HCT116 (cell line): ENCODE measurements at places on chromosomes 1 and 21. TPM values are rescaled to one million over a fixed set of nuclear protein-coding genes. Genes with fewer than 3 reads are reported as not detected.
A peak's percentile ranks its signal among the peaks of the same experiment; 100 is the strongest.

- H3K27ac ChIP-seq, result no peak overlapping the region
- peak overlapping the region; percentile 55 for H3K4me3 ChIP-seq
- H3K27me3 ChIP-seq, result no peaks in the 10 kb centered on the region
- H3K4me1 ChIP-seq, result peaks cover 46% of the 10 kb centered on the region
Measured at GRCh38 chr1:6246497-6247467, 2.8 kb downstream of the HES3 start.

DNA sequence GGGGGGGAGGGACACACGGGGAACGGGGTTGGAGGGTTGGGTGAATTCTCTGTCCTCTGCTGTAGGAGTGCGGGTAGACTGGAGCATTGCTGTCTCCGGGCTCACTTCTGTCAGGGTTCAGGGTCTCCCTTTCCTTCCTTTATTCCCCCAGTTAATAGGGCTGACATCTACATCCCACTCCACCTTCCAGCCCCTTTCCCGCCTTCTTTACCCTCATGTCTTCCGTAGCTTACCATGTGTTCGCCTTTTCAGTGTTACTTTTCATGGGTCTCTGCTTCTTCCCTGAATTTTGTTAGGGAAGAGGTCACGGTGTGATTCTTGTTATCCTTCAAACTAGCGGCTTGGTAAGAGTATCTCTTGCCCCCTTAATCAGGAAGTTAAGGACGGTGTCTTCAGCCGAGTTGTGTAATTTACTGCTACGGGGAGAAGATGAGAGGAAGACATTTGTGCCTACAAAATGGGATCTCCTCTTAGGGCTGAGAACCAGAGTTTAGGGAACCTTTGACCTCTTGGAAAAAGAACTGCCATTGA, 917 bp downstream of the RAP1A start:
- no peak overlapping the region for H3K27ac ChIP-seq
- H3K27me3 ChIP-seq, result no peaks in the 10 kb centered on the region
- DNase-seq, result no peak
- H3K4me1 ChIP-seq, result peaks cover 17% of the 10 kb centered on the region
- peak overlapping the region; percentile 80 for H3K4me3 ChIP-seq

DNA sequence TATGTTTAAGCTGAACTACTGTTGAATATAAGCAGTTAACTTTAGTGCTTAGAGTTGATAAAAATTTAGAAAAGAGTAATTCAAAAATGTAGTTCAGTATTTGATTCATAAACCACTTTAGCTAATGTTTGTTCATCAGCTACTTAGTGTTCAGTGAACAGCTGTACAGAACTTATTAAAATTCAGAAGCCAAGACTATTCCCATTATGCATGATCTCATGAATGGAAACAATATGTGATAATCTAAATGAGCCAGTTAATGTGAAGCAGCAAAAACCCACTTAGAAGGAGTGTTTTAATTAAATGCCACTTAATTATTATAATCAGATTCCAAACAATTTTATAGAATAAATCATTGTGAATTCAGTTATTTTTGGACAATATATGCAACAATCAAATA, 92.9 kb upstream of the NEGR1 start:
- H3K27me3 ChIP-seq, result no peaks in the 10 kb centered on the region
- no peak overlapping the region for H3K4me3 ChIP-seq
- no peaks in the 10 kb centered on the region for H3K4me1 ChIP-seq
- no peak for DNase-seq
- H3K36me3 ChIP-seq, result no peaks in the 10 kb centered on the region
- no peak overlapping the region for H3K27ac ChIP-seq

- H3K36me3 ChIP-seq, result no peaks in the 10 kb centered on the region
- no peak overlapping the region for H3K4me3 ChIP-seq
- no peak overlapping the region for H3K27ac ChIP-seq
- H3K27me3 ChIP-seq, result peaks cover 8% of the 10 kb centered on the region
Measured at GRCh38 chr1:224735159-224735558, 119.0 kb downstream of the CNIH3 start.

DNA sequence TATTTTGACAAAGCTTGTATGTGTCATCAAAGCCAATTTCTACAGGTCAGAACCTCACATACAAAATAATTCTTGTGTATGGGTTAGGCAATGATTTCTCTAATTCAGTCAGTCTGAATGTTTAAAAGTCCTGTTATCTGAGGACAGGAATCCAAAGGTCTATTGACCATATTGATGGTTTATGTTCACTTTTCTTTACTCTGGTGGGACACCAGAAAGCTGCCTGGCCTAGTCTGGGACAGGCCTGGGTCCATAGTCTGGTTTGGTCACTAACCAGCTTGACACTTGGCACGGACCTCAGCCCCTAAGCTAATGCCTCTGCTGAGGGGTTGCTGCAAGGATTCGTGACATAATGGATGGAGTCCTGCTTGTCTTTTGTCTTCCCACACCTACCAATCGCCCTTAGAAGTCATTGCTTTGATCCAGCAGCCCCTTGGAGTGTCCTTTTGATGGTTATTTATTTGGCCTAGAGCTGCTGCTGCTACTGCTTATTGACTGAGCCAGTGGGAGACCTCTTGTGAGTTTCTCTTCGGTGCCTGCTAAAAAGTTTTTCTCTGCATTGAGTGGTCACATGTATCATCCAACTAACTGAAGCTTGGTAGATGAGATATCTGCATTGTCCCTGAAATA, 15.7 kb downstream of the IFNAR2 start:
- H3K36me3 ChIP-seq, result peaks cover 32% of the 10 kb centered on the region
- no peak overlapping the region for H3K4me3 ChIP-seq
- H3K27me3 ChIP-seq, result no peaks in the 10 kb centered on the region
- H3K4me1 ChIP-seq, result no peaks in the 10 kb centered on the region
- no peak overlapping the region for H3K27ac ChIP-seq

- H3K36me3 ChIP-seq, result no peaks in the 10 kb centered on the region
- DNase-seq, result no peak
- H3K4me1 ChIP-seq, result no peaks in the 10 kb centered on the region
- no peak overlapping the region for H3K27ac ChIP-seq
Measured at GRCh38 chr21:24115141-24115540, 1492.1 kb downstream of the MRPL39 start.

- H3K4me1 ChIP-seq, result no peaks in the 10 kb centered on the region
- H3K27ac ChIP-seq, result no peak overlapping the region
- DNase-seq, result no peak
Measured at GRCh38 chr21:31921079-31921478, 48.3 kb downstream of the HUNK start.

GRCh38 chr1:33190701-33191100, 8.9 kb upstream of the TRIM62 start:
- H3K4me1 ChIP-seq, result no peaks in the 10 kb centered on the region
- H3K4me3 ChIP-seq, result no peak overlapping the region
- H3K27ac ChIP-seq, result no peak overlapping the region
- no peaks in the 10 kb centered on the region for H3K36me3 ChIP-seq

GRCh38 chr1:117821382-117821755, 108.1 kb downstream of the GDAP2 start:
- DNase-seq, result no peak
- H3K4me3 ChIP-seq, result no peak overlapping the region
- no peaks in the 10 kb centered on the region for H3K36me3 ChIP-seq
- H3K27me3 ChIP-seq, result no peaks in the 10 kb centered on the region
- H3K27ac ChIP-seq, result no peak overlapping the region

- no peak overlapping the region for H3K27ac ChIP-seq
- H3K4me1 ChIP-seq, result peaks cover 2% of the 10 kb centered on the region; the same call in 1 of the 2 replicates
- no peak overlapping the region for H3K4me3 ChIP-seq
- H3K36me3 ChIP-seq, result no peaks in the 10 kb centered on the region
Measured at GRCh38 chr1:110136911-110137310, 13.4 kb upstream of the SLC6A17 start.

GRCh38 chr1:225972344-225973152, 26.6 kb downstream of the SDE2 start:
- DNase-seq, result no peak
- H3K27ac ChIP-seq, result no peak overlapping the region
- peaks cover 15% of the 10 kb centered on the region for H3K4me1 ChIP-seq
- no peaks in the 10 kb centered on the region for H3K27me3 ChIP-seq
- no peak overlapping the region for H3K4me3 ChIP-seq

- H3K36me3 ChIP-seq, result no peaks in the 10 kb centered on the region
- no peaks in the 10 kb centered on the region for H3K27me3 ChIP-seq
- no peak for DNase-seq
- H3K27ac ChIP-seq, result no peak overlapping the region
Measured at GRCh38 chr21:17711896-17712295, 99.2 kb upstream of the BTG3 start.

GRCh38 chr1:150479370-150479769, 7.8 kb upstream of the TARS2 start:
- H3K36me3 ChIP-seq, result no peaks in the 10 kb centered on the region
- no peak overlapping the region for H3K4me3 ChIP-seq
- 0 out of 2 replicates have a peak, but pooled peaks cover 2% of the 10 kb centered on the region for H3K27me3 ChIP-seq
- DNase-seq, result no peak
- H3K4me1 ChIP-seq, result no peaks in the 10 kb centered on the region

- H3K36me3 ChIP-seq, result no peaks in the 10 kb centered on the region
- H3K27me3 ChIP-seq, result no peaks in the 10 kb centered on the region
- no peak for DNase-seq
- H3K4me3 ChIP-seq, result no peak overlapping the region
- H3K4me1 ChIP-seq, result peaks cover 10% of the 10 kb centered on the region
- H3K27ac ChIP-seq, result no peak overlapping the region
Measured at GRCh38 chr1:24179251-24179840, 7.7 kb downstream of the IFNLR1 start.

DNA sequence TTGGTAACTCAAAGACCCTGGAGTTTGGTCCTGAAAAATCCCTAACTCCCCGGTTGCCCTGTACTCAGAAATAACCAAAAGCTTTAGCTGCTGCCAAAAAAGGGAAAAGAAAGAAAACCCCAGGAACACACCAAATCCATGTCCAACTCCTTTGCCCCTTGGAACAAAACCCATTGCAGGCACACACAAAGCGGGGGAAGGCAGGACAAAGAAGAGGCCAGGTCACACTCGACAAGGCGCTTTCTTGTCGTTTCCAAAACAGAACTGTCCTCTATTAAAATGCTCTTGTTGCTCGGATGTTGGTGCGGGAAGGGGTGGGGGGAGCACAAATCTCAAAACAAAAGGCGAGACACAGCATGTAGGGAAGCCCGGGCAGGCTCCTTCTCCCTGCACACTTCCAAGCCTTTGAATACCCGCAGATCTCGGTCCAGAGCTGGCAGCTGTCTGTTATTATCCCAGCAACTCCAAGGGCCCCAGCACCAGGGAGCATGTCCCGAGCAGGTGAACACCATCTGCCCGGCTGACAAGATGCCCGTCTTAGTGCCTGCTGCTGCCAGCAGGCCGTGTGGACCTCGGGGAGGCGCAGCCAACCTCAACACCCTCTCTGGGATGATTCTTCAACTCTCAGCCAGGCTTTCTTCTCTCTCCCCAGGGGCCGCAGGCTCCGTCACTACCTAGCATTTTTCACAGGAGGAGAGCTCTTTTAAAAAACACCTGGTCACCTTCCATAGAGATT, 96.4 kb downstream of the SSBP3 start:
- no peak overlapping the region for H3K4me3 ChIP-seq
- no peaks in the 10 kb centered on the region for H3K27me3 ChIP-seq
- H3K27ac ChIP-seq, result no peak overlapping the region
- H3K36me3 ChIP-seq, result no peaks in the 10 kb centered on the region
- DNase-seq, result no peak
- peaks cover 9% of the 10 kb centered on the region for H3K4me1 ChIP-seq

The LCE1B gene
- total RNA-seq, result not detected

The S100A8 gene
- total RNA-seq, result 1.4 TPM

The CCDC181 gene
- total RNA-seq, result not detected

The IL20 gene
- total RNA-seq, result not detected

The SSBP3 gene
- 37.5 TPM for total RNA-seq

The ANGPTL1 gene
- total RNA-seq, result 0.34 TPM

The SOAT1 gene
- 33.9 TPM for total RNA-seq

The CFAP74 gene
- 4.9 TPM for total RNA-seq

The NKAIN1 gene
- total RNA-seq, result 1.1 TPM
